ENCODE measurements at places on chromosomes 3 and 15.

GRCh38 chr3:195405651-195406050 is 37.2 kb downstream of the ACAP2 start:
- peak; percentile 37 for DNase-seq

- no peak for DNase-seq
These were observed 432.4 kb upstream of the ATP10A start for GRCh38 chr15:26295336-26296085.

- DNase-seq: no peak
These were observed 14.1 kb downstream of the SPPL2A start for GRCh38 chr15:50751394-50751793.

GRCh38 chr15:69729167-69729748 is 276.6 kb downstream of the RPLP1 start:
- peak; percentile 58 for DNase-seq

DNA sequence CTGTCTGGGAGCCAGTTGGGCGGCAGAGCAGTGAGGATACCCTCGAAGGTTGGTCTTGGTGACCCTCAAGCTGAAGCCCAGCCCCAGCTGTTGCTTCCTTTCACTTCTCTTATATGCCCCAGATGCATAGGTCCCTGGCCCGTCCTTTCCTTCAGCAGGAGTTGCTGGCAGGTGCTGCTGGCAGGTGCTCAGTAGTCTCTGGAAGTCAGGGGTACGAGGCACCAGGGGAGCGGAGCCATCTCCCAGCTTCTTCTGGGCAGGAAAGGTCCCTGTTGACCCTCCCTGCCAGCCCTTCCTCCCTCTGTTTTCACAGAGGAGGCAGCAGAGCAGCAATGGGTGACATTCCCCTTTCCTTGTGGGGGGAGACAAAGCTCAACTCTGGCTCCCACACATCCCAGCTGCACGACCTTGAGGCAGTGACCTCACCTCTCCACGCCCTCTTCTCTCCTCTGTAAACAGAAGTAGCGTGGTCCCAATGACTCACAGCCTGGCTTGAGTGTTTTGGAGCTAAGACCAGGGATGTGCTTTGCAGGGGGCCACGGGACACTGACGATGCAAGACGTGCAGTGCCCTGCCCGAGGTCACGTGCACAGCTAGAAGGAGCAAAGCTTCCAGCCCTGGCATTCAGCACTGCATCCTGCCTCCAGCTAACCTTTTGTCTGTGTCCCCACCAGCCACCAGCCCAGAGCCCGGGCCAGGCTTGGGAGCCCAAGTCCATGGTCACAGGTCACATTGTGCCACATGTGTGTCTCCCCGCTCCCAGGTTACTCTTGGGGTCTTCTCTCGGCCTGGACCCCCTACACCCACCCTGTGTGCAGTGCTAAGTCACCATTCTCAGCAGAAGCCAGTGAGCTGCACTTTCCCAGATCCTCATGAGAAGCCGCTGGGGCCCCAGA is 49.7 kb downstream of the SLC6A6 start:
- peak; percentile 43 for DNase-seq

Measured in suppressor macrophage treated with lipopolysaccharide for 1 hour (primary cell).